ENCODE measurements at places on chromosomes 2 and 18. TPM values are rescaled to one million over a fixed set of nuclear protein-coding genes. Genes with fewer than 3 reads are reported as not detected.

ADRA2B gene
- total RNA-seq = 3.5 TPM

ABCG8 gene
- not detected for total RNA-seq

SP9 gene
- not detected for total RNA-seq

MTIF2 gene
- 27.6 TPM for total RNA-seq

KIAA2012 gene
- under 0.01 TPM for total RNA-seq

TMEM169 gene
- 0.47 TPM for total RNA-seq

ITPRIPL1 gene
- 0.75 TPM for total RNA-seq

FHL2 gene
- total RNA-seq = 119 TPM
